ENCODE measurements at places on chromosomes 12 and 14.
A peak's percentile ranks its signal among the peaks of the same experiment; 100 is the strongest.

DNA sequence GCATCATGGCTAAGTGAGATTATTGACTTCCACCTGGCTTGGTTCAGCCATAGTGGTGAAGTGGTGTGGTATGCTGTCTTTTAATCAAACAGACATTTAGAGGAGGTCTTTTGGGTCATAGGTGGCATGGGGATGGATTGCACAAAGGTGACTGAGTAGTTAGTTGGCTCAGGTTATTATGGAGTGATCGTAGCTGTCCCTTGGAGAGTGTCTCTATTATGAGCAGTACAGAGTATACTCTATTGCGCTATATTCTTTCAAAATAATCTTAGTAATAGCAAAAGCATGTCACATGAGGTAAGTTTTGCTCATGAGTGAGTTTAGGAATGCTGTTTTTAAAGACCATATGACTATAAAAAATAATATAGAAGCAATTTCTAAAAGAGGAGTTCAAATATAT, 60.4 kb downstream of the RASSF8 start:
- no peak for DNase-seq

- DNase-seq = no peak
These were observed 24.6 kb downstream of the RPS6KA5 start for GRCh38 chr14:91035855-91036254.

GRCh38 chr12:81692008-81692407, 67.1 kb downstream of the PPFIA2 start:
- no peak for DNase-seq

DNA sequence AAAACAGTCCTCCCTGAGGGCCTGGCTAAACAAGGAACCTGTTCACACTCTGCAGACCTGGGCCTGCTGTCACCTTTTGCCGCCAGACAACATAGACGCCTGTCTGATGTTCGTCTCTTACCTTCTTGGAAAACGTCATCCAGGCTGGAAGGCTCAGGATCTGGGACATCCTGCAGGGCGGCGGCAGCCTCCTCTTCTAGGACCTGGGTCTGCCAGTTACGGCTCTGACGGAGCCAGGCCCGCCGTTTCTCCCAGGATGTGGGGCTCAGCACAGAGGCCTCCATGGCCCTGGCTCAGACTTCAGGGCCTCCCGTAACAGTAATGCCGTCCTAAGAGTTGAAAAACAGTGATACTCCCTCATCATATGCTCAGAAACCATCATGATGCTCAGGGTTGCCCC, 10.3 kb downstream of the TESPA1 start:
- DNase-seq = no peak

DNA sequence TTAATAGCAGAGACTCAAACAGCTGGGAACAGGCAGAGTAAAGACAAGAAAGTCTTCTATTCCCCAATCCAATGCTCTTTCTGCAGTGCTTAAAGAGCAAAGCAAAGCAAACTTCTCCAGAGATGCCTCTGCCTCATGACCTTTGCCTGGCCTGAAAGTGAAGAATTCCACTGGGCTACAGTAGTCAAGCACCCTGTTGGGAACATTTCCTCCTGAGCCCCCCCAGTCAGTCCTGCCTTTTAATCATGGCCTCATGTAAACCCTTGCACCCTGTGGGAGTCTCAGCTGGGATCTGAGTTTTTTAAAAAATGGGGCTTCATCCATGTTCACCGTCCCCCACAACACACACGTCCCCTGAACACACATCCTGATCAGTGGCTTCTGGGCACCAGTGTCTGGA, 62.7 kb upstream of the TSPAN11 start:
- DNase-seq = no peak

DNA sequence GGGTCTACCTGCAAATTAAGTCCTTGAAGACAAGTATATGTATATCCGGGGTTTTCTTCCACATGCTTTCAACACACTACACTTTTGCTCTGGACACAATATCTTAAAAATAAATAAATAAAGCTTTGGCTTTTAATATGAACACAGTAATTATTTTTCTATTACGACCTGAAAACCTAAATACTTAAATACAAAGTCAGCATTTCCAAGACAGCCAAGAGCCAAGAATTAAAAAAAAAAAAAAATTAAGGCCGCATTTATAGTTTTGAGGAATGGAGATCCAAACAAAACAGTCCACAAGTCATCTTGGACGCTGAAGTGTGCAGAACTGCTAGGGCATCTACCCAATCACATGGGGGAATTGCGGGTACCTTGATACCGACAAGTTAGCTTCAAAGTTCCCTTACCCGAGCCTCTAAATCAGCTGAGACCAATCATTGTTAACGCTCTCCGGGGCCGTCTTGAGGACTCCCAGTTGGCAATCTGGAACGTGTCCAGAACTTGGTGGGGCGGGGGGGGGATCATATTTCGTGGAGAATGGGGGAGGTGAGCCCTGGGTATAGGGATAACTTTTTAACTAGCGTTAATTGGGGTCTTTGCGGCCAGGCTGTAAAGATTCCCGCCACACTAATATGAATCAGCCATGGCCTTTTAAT, 731 bp upstream of the PCNX4 start:
- peak; percentile 46 for DNase-seq

GRCh38 chr12:57749061-57749460, 3.0 kb downstream of the CDK4 start:
- no peak for DNase-seq

DNA sequence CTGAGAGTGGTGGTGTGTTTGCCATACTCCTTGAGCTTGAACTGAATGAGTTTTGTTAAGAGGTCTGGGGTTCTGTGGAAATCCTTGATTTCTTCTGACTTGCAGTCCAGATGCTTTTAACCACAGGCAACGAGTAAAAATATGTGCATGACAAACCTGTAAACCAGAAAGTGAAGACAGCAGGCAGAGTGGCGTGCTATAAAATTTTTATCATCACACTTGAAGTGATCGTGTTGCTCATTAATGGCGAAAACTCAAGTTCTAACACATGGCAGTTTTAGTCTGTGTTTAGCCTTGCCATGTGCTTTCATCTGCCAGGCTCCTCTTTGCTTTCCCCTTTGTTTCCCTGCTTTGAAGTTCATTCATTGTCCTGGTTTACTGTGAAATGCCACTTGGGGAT, 28.0 kb downstream of the TXNRD1 start:
- no peak for DNase-seq

DNA sequence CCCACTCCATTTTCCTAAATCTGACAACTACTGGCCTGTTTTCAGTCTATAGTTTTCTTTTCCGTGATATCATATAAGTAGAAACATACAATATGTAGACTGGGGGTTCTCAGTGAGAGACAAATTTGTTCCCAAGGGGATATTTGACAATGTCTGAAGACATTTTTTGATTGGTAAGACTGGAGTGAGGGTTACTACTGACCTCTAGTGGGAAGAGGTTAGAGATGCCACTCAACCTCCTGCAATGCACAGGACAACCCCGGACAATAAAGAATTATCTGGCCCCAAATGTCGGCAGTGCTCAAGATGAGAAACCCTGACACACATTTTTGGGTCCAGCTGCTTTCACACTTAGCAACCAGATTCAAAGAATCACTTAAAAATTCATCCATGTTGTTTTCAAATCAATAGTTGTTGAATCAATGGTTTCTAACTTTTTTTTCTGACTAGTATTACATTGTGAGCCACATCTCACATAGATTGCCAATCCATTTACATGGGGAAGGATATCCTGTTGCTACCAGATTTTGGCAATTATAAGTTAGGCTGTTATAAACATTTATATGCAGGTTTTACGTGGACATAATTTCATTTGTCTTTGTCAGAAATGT, 307.1 kb downstream of the RPL10L start:
- DNase-seq = no peak

- no peak for DNase-seq
These were observed 198.6 kb downstream of the GXYLT1 start for GRCh38 chr12:41946106-41946505.

DNA sequence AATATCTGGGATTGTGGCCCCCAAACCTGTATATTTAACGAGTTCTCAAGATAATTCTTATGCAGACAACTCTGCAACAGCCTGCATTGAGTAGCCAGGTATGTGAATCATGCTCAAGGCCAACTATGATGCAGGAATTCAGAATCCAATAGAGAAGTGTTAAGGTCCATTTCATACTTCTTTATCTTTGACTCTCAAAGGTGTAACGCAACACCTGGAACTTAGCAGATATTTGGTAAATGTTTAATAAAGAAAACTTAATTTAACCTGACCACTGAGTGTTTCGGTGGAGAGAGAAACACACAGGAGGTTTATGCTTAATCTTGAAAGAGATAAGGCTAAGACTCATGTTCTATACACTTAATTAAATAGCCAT, 156.5 kb upstream of the PLEKHG7 start:
- no peak for DNase-seq

GRCh38 chr12:3177778-3178425, 100.7 kb downstream of the TSPAN9 start:
- DNase-seq = no peak

DNA sequence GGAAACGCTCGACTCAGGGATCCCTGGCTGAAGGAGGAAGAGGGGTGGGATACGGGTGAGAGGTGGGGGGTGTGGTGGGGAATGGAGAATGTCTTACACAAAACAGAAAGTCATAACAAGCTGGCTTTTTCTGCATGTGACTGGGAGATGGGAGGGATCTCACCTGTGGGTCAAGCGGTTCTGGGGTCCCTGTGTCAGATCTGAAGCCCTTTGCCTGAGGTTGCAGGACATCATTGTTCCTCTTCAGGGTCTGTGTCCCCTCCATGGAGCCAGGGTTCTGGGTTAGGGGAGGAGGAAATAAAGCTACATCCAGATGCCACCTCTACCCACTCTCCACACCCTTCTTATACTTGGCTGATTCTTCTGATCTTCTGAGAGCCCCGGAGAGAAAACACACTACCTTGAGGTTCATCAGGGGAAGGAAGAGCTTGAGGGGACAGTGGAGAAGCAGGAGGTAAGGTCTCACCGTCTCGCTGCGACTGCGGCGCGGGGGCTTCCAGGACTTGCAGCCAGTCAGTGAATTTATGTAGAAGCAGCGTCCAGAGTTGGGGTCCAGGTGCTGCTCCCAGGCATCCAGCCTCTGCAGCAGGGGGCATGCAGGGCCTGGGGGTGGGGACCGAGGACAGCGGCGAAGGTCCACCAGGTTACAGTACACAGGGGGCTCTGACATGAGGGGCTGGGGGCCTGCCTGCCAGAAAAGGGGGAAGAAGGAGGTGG, 2.5 kb downstream of the ARHGAP9 start:
- no peak for DNase-seq

- no peak for DNase-seq
These were observed 30.0 kb downstream of the HCFC2 start for GRCh38 chr12:104094284-104094683.

All from NCI-H2227 treated with DMSO at 0.1 percent for 48 hours (cell line).